ENCODE measurements at places on chromosomes 11 and 22. TPM values are rescaled to one million over a fixed set of nuclear protein-coding genes. Genes with fewer than 3 reads are reported as not detected.

DNA sequence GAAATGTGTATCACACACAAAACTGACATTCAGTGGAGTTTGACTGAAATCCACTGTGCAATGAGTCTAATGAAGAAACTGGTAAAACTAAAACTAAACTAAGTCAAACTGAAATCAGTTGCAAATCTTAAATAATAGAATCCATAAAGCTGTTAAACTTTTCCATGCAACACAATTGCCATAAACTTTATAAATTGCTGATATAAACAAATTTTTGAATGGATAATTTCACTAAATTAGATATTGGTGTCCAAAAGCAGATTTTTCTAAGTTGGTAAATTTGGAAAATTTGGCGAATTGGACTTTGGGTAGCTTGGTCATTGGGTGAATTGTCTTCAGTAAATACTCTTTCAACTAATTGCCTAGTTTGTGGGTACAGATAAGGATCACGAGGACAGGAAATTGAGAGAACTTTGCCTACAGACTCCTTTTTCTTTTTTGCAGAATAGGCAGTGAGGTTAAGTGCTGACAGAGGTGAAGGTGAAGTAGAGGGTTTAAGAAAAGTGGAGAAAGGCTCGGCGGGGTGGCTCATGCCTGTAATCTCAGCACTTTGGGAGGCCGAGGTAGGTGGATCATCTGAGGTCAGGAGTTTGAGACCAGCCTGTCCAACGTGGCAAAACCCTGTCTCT, 12.8 kb downstream of the MRPL17 start:
- H3K4me1 ChIP-seq: peaks cover 73% of the 10 kb centered on the region
- DNase-seq: no peak
- H3K36me3 ChIP-seq: no peaks in the 10 kb centered on the region
- no peak overlapping the region for H3K27ac ChIP-seq
- no peaks in the 10 kb centered on the region for H3K27me3 ChIP-seq
- H3K4me3 ChIP-seq: no peak overlapping the region

DDIAS gene
- 15.8 TPM for total RNA-seq

GRCh38 chr11:69321877-69322361, 28.0 kb downstream of the MYEOV start:
- peaks cover 13% of the 10 kb centered on the region for H3K4me1 ChIP-seq
- no peaks in the 10 kb centered on the region for H3K36me3 ChIP-seq
- H3K4me3 ChIP-seq: no peak overlapping the region
- DNase-seq: no peak
- no peak overlapping the region for H3K27ac ChIP-seq

GRCh38 chr11:101576456-101576855, 7.4 kb downstream of the TRPC6 start:
- no peak overlapping the region for H3K4me3 ChIP-seq
- no peak for DNase-seq
- H3K4me1 ChIP-seq: no peaks in the 10 kb centered on the region
- H3K36me3 ChIP-seq: no peaks in the 10 kb centered on the region
- H3K27ac ChIP-seq: no peak overlapping the region

PAK1 gene
- 49.5 TPM for total RNA-seq

KCTD14 gene
- total RNA-seq: 0.27 TPM

GRCh38 chr22:28348613-28349609, 330.7 kb downstream of the TTC28 start:
- H3K4me1 ChIP-seq: no peaks in the 10 kb centered on the region
- no peak overlapping the region for H3K27ac ChIP-seq
- no peak overlapping the region for H3K4me3 ChIP-seq
- H3K27me3 ChIP-seq: peaks cover 3% of the 10 kb centered on the region

SERHL2 gene
- total RNA-seq: 0.36 TPM

DNA sequence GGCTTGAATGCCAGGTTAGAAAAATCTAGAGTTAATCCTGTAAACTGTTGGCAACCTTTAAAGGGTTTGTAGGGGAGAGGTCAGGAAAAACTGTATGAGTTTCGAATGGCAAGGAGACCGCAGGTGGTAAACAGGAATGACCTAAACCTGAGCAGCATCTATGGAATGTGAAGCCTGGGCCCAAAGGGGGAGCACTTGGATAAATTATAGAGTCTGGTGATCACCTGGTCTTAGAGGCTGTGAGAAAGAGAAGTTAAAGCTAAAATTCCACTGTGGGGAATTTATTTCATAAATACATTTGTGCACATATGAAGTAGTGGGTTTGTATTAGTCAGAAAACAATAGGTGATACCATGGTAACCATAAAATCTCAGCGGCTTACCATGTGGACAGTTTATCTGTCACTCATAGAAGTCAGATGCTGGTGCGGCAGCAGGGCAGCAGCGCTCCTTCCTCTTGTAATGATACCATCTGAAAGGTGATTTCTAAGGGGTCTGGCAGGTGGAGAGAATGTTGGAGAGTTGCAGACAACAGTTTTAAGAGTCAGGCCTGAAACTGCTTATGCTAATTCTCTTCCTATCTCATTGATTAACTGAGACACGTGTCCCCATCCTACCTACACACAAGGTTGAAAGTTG, 1104.4 kb upstream of the CCDC90B start:
- no peaks in the 10 kb centered on the region for H3K4me1 ChIP-seq
- DNase-seq: no peak
- H3K4me3 ChIP-seq: no peak overlapping the region

DNA sequence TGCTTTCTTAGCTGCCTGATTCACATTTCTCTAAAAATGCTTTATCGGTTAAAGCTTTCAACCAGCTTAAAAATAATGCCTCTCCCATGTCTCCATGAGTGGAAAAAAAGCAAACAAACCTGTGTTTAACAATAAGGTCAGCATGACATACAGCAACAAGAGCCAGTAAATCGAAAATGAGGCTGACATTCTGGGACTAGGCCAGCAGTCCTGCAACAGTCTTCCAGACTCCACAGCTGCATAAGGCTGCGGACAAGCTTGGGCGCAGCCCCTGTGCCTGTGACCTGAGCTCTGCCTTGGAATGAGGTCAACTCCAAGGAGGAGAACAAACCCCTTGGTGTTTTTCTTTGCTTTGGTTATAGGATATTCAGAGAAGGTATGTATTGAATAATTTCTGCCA, 95.5 kb downstream of the PGR start:
- H3K36me3 ChIP-seq: no peaks in the 10 kb centered on the region
- H3K27me3 ChIP-seq: no peaks in the 10 kb centered on the region
- no peak for DNase-seq
- H3K4me3 ChIP-seq: no peak overlapping the region

RCOR2 gene
- total RNA-seq: 0.17 TPM

- DNase-seq: no peak
- H3K27me3 ChIP-seq: no peaks in the 10 kb centered on the region
- no peak overlapping the region for H3K27ac ChIP-seq
Measured at GRCh38 chr11:47000033-47000432, 63.5 kb downstream of the CSTPP1 start.

GRCh38 chr22:27747396-27748221, 53.9 kb downstream of the MN1 start:
- no peak overlapping the region for H3K27ac ChIP-seq
- no peak for DNase-seq
- peaks cover 18% of the 10 kb centered on the region for H3K27me3 ChIP-seq
- no peaks in the 10 kb centered on the region for H3K36me3 ChIP-seq
- no peak overlapping the region for H3K4me3 ChIP-seq

DNA sequence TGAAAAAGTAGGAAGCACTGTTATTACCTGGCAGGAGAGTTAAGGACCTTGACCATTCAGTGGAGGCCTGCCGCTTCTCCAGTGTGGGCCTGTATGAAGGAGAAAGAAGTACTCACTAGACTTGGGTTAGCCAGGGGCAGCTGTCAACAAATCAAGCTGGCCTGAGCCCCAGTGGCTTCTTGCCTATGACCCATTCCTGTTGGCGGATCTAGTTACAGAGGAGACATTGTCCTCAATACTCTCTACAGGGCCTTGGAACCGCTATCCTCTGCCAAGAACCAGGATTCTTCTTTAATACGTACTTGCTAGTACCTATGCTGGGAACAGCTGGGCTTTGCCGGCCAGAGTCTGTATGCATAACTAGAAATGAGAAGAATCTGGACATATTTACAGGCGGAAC, 68.1 kb downstream of the ALX4 start:
- no peaks in the 10 kb centered on the region for H3K4me1 ChIP-seq
- no peak overlapping the region for H3K27ac ChIP-seq
- H3K36me3 ChIP-seq: peaks cover 32% of the 10 kb centered on the region
- H3K27me3 ChIP-seq: no peaks in the 10 kb centered on the region
- DNase-seq: no peak

DNA sequence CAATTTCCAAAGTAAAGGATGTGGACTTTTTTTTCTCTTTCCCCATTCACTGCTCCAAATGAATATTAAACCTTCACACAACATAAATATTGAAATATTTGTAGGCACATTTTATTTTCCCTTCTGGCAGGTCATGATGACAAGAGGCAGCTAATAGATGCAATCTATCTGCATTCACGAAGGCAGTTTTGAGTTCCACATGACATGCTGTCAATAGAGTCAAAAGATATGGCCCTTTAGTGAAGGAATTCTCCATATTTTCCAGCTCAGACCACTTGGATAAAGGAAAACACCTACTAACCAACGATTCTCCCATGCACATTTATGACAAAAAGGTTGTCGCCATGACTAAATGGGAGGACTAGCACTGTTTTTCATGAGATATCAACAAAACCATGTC, 37.9 kb downstream of the TENM4 start:
- no peak overlapping the region for H3K27ac ChIP-seq
- DNase-seq: no peak
- no peak overlapping the region for H3K4me3 ChIP-seq
- no peaks in the 10 kb centered on the region for H3K36me3 ChIP-seq
- peaks cover 4% of the 10 kb centered on the region for H3K27me3 ChIP-seq

- peaks cover 25% of the 10 kb centered on the region for H3K4me1 ChIP-seq
- no peak overlapping the region for H3K27ac ChIP-seq
- H3K36me3 ChIP-seq: peaks cover 2% of the 10 kb centered on the region
Measured at GRCh38 chr22:37063431-37064420, 12.2 kb downstream of the KCTD17 start.

- H3K36me3 ChIP-seq: no peaks in the 10 kb centered on the region
- no peak for DNase-seq
- H3K27ac ChIP-seq: no peak overlapping the region
- peaks cover 9% of the 10 kb centered on the region for H3K27me3 ChIP-seq
- H3K4me1 ChIP-seq: peaks cover 2% of the 10 kb centered on the region
Measured at GRCh38 chr11:10605941-10606381, 37.5 kb upstream of the LYVE1 start.

MMP13 gene
- total RNA-seq: not detected
